ENCODE measurements at places on chromosomes 2 and 18.

GRCh38 chr2:126368758-126369157 is 287.2 kb upstream of the GYPC start:
- H3K4me3 ChIP-seq = no peak overlapping the region
- no peaks in the 10 kb centered on the region for H3K4me1 ChIP-seq
- H3K27me3 ChIP-seq = no peaks in the 10 kb centered on the region
- no peak overlapping the region for H3K27ac ChIP-seq

DNA sequence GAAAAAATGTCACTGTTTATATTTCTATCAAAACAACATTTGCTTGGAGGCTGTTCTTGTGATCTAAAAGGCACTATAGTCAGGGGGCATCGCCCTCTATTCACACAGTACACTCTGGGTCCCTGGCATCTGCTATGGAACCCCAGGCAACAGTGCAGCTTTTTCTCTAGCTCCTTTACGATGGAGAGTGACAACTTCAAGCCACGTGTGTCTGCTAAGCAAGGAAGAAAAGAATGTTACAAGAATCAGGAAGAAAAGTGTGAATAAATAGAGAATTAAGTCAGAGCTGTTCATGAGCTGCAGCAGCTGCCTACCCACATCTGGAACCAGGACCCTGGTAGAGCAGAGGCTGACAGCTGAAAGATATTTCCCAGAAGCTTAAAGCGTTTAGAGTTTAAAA is 11.2 kb downstream of the RND3 start:
- H3K4me1 ChIP-seq = no peaks in the 10 kb centered on the region
- H3K27ac ChIP-seq = no peak overlapping the region
- no peaks in the 10 kb centered on the region for H3K36me3 ChIP-seq
- no peak for DNase-seq
- H3K4me3 ChIP-seq = no peak overlapping the region

DNA sequence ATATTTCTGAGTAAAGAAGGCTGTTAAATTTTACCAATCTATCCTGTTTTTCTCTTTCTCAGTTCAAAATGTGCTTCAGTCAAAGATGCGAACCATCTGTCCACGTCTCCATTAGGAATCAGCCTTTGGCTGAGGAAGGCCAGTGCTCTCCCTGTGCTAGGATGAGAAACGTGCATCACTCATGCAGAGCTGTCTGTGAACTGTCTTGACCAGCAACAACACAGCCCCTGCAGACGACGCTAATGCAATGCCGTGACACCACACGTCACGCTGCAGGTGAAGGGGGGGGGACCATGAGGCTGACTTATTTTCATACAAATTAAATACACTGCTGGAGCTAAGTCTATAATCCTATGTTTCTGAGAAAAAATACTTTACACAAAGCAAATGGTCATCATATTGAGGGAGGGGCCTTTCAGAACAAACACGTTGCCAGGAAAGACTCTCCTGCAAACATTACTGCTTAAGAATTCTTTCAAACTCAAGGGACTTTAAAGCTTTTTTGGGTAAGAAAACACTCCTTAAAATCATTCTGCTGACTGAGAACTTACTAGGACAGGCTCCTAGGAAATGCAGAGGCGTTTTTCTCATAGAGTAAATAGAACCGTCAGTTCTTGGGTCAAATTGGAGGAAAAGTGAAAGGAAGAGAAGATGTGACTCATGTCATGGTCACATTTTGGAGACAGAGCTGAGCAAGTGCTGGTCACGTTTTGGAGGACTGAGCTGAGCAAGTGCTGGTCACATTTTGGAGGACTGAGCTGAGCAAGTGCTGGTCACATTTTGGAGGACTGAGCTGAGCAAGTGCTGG is 97.0 kb downstream of the MBP start:
- H3K4me3 ChIP-seq = no peak overlapping the region
- peaks cover 64% of the 10 kb centered on the region for H3K4me1 ChIP-seq
- no peak overlapping the region for H3K27ac ChIP-seq
- H3K27me3 ChIP-seq = no peaks in the 10 kb centered on the region

DNA sequence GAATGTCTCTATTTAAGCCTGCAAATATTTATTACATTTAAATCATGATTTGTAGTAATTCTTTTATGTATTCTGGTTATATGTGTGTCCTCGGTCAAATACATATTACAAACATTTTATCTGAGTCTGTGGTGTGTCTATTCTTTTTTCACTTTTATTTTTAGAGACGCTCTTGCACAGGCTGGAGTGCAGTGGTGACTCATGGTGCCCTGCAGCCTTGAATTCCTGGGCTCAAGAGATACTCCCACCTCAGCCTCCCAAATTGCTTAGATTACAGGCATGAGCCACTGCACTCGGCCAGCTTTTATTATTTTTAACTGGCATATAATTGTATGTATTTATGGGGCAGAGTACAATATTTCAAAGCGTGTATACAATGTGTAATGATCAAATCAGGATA is 47.5 kb downstream of the ARID5A start:
- DNase-seq = no peak
- no peaks in the 10 kb centered on the region for H3K4me1 ChIP-seq
- no peak overlapping the region for H3K27ac ChIP-seq
- no peak overlapping the region for H3K4me3 ChIP-seq
- no peaks in the 10 kb centered on the region for H3K36me3 ChIP-seq
- H3K27me3 ChIP-seq = no peaks in the 10 kb centered on the region

- DNase-seq = no peak
- H3K4me3 ChIP-seq = no peak overlapping the region
- H3K36me3 ChIP-seq = no peaks in the 10 kb centered on the region
- no peaks in the 10 kb centered on the region for H3K27me3 ChIP-seq
Measured at GRCh38 chr2:210598219-210598618, 41.8 kb downstream of the CPS1 start.

DNA sequence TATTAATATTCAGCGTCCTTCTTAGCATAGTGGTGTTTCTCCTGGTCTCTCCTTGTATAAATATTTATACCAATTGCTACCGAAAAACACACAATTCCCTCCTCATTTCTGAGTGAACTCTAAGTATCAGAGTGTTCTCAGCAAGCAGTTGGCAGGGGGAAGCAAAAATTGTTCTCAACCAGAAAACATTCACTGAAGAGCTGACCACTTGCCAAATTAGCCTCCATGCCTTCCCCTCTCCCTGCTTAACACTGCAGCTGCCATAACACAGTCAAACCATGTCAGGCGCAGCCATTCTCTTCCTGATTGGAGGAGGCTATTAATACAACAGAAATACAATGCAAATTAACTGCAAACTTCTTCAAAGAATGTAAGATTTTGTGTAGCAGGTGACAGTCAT is 105.0 kb downstream of the COL6A3 start:
- no peaks in the 10 kb centered on the region for H3K4me1 ChIP-seq
- H3K27me3 ChIP-seq = no peaks in the 10 kb centered on the region
- no peaks in the 10 kb centered on the region for H3K36me3 ChIP-seq
- DNase-seq = no peak
- H3K27ac ChIP-seq = no peak overlapping the region
- no peak overlapping the region for H3K4me3 ChIP-seq

Measured in T-cell (primary cell).